Fibroblast of the aortic adventitia (primary cell): ENCODE measurements at places on chromosomes 4 and X. TPM values are rescaled to one million over a fixed set of nuclear protein-coding genes. Genes with fewer than 3 reads are reported as not detected.

- DNase-seq, result no peak
These were observed 168.2 kb downstream of the COL25A1 start for GRCh38 chr4:109134268-109134667.

- no peak for DNase-seq
These were observed 19.2 kb upstream of the FAAH2 start for GRCh38 chrX:57267308-57267707.

DNA sequence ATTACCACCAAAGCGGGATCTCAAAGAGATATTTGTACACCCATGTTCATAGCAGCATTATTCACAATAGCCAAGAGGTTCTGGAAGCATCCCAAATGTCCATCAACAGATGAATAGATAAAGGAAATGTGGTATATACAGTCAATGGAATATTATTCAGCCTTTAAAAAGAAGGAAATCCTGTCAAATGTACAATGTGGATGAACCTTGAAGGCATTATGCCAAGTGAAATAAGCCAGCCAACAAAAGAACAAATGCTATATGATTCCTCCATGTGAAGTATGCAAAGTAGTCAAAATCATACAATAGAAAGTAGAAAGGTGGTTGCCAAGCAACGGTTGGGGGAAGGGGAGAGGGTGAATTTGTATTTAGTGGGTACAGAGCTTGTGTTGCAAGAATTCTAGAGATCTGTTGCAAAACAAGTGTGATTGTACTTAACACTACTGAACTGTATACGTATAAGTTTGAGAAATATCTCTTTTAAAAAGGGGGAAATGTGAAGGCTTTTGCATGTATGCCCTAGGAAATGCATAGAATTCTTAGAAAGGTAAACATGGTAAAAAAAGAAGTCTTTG is 5.0 kb upstream of the ZRSR2 start:
- DNase-seq, result no peak

Gene EGFL6
- total RNA-seq, result 0.27 TPM in 1 of 2 replicates, not detected in the other

Gene SMIM9
- total RNA-seq, result not detected in 2 replicates

Gene SLC6A14
- total RNA-seq, result not detected in 2 replicates

Gene CCSER1
- total RNA-seq, result under 0.01 TPM in 1 of 2 replicates, not detected in the other

Gene SLC2A9
- 0.74 and 0.90 TPM in 2 replicates for total RNA-seq
